ENCODE measurements at places on chromosomes 2 and 18.
A peak's percentile ranks its signal among the peaks of the same experiment; 100 is the strongest.

DNA sequence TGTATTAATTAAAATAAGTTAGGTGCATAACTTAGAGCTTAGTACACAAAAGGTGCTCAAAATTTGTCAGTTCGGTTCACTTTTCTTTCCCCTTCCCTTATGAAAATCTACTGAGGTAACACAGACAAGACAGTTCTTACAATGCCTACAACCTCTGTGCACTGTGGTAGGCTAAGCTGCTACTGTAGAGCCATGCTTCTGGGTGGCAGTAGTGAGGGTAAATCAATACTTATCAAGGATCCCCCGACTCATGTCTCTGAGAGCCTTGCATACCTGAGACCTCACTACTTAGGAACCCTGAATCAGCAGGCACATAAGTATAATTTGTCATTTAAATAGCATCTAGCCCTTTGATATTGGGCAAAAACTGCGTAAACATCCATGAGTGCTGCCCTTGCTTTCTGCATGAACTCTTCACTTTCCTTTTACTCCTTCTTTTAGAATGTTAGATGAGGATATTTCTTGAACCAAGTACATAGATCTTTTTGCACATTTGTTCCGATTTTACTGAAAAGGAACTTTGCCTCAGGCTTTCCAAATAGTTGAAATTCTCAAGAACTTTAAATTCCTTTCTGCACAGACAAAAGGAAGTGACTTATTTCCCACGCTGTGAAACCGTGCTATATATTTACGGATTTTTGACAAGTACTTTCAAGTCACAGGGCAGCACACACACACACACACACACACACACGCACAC is 234.4 kb downstream of the TRIB2 start:
- no peaks in the 10 kb centered on the region for H3K4me1 ChIP-seq
- no peak for ATAC-seq
- no peak overlapping the region for H3K4me3 ChIP-seq
- H3K36me3 ChIP-seq, result no peaks in the 10 kb centered on the region

DNA sequence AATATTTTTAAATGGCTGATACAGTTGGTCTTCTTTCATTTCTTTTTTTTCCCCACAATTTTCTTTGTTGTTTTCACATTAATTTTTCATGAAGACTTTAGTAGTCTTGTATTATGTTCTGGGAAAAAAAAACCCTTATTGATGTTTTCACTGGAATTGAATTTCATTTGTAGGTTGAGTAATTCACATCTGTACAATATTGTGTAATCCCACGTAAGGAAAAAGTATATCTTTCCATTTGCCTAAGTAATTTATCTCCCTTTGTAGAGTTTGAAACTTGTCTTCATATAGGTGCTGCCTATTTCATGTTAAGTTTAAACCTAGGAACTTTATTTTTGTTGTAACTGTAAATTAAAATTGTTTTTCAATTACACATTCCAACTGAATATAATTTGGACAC is 2.0 kb downstream of the DNAJC27 start:
- H3K4me1 ChIP-seq, result no peaks in the 10 kb centered on the region
- H3K27me3 ChIP-seq, result no peaks in the 10 kb centered on the region
- H3K4me3 ChIP-seq, result no peak overlapping the region
- no peak overlapping the region for H3K27ac ChIP-seq
- no peaks in the 10 kb centered on the region for H3K36me3 ChIP-seq
- no peak for ATAC-seq

GRCh38 chr2:149021271-149021719 is 17.2 kb upstream of the LYPD6B start:
- ATAC-seq, result no peak
- no peaks in the 10 kb centered on the region for H3K36me3 ChIP-seq
- H3K4me3 ChIP-seq, result no peak overlapping the region
- H3K27ac ChIP-seq, result no peak overlapping the region

DNA sequence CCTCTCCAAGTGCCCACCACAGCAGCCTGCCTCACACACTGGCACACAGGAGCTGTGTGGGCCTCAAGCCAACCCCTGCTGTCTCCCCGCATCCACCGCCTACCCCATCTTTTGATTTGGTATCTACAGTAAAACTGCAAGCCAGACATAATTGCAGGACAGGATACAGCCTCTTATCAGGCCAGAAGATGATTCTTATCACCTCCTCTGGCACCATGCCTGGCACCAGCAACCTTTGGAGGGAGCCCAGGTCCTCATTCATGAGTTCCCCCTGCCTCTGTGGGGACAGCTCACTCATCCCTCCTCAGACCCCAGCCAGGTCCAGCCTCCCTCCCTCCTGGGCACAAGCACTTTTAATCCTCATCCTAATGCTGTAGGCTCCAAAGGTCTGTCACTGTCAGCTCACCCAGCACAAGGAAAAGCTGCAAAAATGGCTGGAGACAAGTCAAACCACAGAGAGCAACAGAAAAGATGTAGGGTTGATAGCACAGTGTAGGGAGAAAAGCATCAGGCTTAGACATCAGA is 9.7 kb downstream of the RAB11FIP5 start:
- no peak for ATAC-seq
- no peak overlapping the region for H3K4me3 ChIP-seq
- H3K27ac ChIP-seq, result no peak overlapping the region
- H3K36me3 ChIP-seq, result no peaks in the 10 kb centered on the region
- no peaks in the 10 kb centered on the region for H3K4me1 ChIP-seq
- no peaks in the 10 kb centered on the region for H3K27me3 ChIP-seq

DNA sequence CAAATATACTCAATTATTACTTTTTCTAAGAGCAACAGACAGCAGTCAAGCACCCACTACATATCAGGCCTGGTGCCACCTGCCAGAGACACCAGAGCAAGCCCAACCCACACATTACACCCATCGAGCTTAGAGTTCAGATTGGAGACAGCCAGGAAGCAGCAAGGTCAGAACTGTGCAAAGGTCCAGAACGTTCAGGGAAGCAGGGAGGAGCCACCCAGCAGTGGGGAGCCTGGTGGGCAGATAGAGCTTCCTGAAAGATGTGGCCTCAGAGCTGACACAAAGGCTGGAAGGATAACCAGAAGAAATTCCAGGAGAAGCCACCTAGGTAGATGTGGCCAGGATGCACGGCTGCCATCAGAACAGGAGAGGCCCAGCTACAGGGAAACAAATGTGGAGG is 440.5 kb upstream of the ID2 start:
- no peaks in the 10 kb centered on the region for H3K27me3 ChIP-seq
- no peak overlapping the region for H3K27ac ChIP-seq
- no peaks in the 10 kb centered on the region for H3K36me3 ChIP-seq
- no peak for ATAC-seq
- no peaks in the 10 kb centered on the region for H3K4me1 ChIP-seq
- no peak overlapping the region for H3K4me3 ChIP-seq

DNA sequence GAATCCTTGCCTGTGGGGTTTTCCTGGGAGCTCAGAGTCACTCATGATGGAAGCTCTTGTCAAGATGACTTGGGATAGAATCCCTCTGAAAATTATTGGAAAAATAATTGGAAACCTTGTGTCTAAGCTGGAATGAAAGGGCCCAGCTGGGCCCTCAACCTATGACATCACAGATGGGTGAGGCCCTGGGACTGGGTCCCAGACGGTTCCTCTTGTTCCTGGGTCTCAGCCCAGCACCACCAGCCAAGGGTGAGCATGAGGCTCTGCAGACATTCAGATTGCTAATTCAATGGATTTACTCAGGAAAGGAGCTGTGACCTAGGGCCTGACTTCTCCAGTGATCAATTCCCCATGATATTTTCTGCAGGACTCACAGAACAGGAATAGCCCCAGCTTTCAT is 188.3 kb upstream of the MYT1L start:
- H3K27ac ChIP-seq, result no peak overlapping the region
- no peaks in the 10 kb centered on the region for H3K36me3 ChIP-seq
- no peak for ATAC-seq
- peaks cover 47% of the 10 kb centered on the region for H3K4me1 ChIP-seq
- no peak overlapping the region for H3K4me3 ChIP-seq
- H3K27me3 ChIP-seq, result no peaks in the 10 kb centered on the region

DNA sequence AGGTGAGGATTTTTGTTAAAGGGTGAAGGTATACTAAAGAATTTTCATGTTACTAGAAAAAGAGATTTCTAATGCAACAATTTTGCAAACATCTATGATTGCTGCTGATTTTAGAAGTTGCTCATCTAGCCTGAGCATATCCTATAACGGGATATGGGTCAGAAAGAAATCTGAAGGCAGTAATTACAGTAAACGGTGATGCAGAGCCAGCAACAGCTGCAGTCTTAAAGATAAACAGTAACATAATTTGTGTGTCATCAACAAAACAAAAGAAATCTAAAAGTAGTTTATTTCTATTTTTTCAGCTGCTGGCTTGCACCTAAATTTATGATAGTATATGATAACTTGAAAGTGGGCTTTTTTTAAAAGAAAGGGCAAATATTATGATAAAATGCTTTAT is 215.7 kb downstream of the SLC4A10 start:
- H3K27ac ChIP-seq, result no peak overlapping the region
- H3K4me3 ChIP-seq, result no peak overlapping the region
- no peaks in the 10 kb centered on the region for H3K27me3 ChIP-seq
- ATAC-seq, result no peak

DNA sequence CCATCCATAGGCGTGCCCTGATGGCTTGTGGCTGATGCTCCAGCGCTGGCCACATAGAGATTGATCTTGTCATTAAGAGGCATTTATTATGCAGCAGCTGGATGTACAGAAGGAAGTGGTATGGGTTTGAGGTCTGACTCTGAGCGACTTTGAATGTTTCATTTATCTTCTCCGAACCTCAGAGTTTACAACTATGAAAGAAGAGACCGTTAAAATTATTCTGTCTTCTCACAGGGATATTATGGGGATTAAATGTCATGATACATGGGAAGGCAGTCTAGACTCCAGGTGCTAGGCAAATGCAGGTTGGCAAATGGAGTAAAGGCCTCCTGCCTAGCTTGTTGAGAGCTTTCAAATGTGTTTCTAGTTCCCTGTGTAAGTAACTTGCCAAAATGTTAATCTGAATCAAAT is 30.3 kb downstream of the MOGAT1 start:
- no peak for ATAC-seq
- H3K36me3 ChIP-seq, result no peaks in the 10 kb centered on the region
- no peaks in the 10 kb centered on the region for H3K27me3 ChIP-seq
- H3K4me3 ChIP-seq, result no peak overlapping the region
- no peak overlapping the region for H3K27ac ChIP-seq

GRCh38 chr2:230660294-230661060 is 52.2 kb upstream of the CAB39 start:
- H3K27ac ChIP-seq, result peak overlapping the region; percentile 37
- H3K36me3 ChIP-seq, result no peaks in the 10 kb centered on the region
- no peak overlapping the region for H3K4me3 ChIP-seq
- peak; percentile 66 for ATAC-seq

- no peaks in the 10 kb centered on the region for H3K4me1 ChIP-seq
- no peaks in the 10 kb centered on the region for H3K36me3 ChIP-seq
- ATAC-seq, result no peak
These were observed 364.3 kb upstream of the LRP1B start for GRCh38 chr2:142495141-142495540.

DNA sequence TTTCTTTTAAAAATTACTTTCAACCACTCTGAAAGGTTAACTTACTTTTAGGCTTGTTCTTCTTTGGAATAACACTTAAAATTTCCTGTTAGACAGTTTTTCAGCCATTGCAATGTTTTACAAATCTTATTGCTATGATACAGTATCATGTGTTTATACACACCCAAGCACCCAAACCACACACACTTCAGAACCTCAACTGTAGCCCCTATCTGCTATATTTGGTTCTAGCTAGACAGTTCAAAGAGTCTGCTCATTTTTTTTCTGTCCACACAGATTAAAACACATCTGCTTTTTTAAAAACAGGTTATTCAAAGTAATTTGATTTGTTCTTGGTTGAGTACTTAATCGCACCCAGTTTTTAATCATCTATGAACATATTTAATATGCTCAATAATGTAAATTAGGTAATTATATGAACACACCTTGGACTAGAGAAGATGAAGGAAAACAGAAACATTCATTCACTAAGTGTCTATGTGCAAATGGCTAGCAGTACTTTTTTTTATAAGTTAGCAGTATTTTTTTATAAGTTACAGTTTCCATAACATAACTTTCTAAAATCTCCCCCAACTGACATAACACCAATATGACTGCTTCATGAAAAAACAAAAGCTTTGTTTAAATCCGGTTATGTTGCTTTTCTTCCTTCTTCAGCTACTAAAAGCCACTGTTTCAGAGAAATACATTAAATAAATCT is 17.6 kb downstream of the FBXO11 start:
- H3K4me3 ChIP-seq, result no peak overlapping the region
- H3K27me3 ChIP-seq, result no peaks in the 10 kb centered on the region
- no peak overlapping the region for H3K27ac ChIP-seq
- peaks cover 68% of the 10 kb centered on the region for H3K4me1 ChIP-seq
- H3K36me3 ChIP-seq, result no peaks in the 10 kb centered on the region
- no peak for ATAC-seq

DNA sequence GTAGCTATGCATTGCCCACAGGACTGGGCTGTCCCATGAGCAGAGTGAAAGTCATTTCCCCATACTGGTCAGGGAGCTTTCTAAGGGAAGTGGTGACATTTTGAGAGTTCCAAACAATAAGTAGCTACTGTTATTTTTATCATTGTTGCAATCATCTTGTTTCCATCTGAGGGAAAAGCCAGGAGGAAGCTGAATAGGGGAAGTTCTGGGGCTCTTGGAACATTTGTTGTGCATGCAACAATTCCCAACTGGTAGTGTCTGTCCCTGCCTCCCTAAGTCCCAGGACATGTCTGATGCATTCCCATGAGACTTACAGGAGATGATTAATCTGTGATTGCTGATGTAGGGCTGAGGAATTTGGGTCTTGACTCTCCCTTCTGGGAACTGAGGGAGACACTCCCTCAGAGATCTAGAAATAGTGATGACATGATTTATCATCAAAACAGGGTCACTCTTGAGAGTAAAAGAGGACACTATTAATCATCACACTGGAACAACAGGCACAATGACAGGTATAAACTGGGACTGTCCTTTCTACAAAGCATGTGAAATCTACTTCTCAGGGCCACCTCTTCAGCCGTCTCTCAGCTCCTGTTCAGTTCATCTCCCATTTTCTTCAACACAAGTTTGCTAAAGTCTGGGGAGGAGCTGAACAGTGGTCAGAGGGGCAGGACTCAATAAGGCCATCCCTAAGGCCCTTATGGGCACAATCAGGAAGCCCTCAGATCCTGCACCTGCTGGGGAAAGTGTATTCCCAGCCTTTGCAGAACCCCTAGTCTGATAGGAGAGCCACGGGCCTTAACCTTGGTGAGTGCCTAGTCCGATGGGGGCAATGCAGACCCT is 28.0 kb upstream of the MARCO start:
- peaks cover 4% of the 10 kb centered on the region for H3K27me3 ChIP-seq
- no peaks in the 10 kb centered on the region for H3K4me1 ChIP-seq
- H3K36me3 ChIP-seq, result no peaks in the 10 kb centered on the region
- H3K27ac ChIP-seq, result no peak overlapping the region
- H3K4me3 ChIP-seq, result no peak overlapping the region

GRCh38 chr2:26400723-26401122 is 997 bp upstream of the DRC1 start:
- peaks cover 5% of the 10 kb centered on the region for H3K36me3 ChIP-seq
- no peak overlapping the region for H3K4me3 ChIP-seq
- no peaks in the 10 kb centered on the region for H3K4me1 ChIP-seq
- H3K27ac ChIP-seq, result no peak overlapping the region
- H3K27me3 ChIP-seq, result no peaks in the 10 kb centered on the region
- ATAC-seq, result no peak

GRCh38 chr2:11589316-11589940 is 55.6 kb downstream of the GREB1 start:
- H3K4me3 ChIP-seq, result no peak overlapping the region
- no peaks in the 10 kb centered on the region for H3K4me1 ChIP-seq
- no peak overlapping the region for H3K27ac ChIP-seq

GRCh38 chr2:48240912-48241311 is 289.0 kb upstream of the STON1 start:
- H3K36me3 ChIP-seq, result no peaks in the 10 kb centered on the region
- no peaks in the 10 kb centered on the region for H3K4me1 ChIP-seq
- ATAC-seq, result no peak
- no peak overlapping the region for H3K27ac ChIP-seq

Data from gastroesophageal sphincter (tissue), 4 donors.